ENCODE measurements at places on chromosomes 4 and X. TPM values are rescaled to one million over a fixed set of nuclear protein-coding genes. Genes with fewer than 3 reads are reported as not detected.

ARHGAP36 gene
- not detected for total RNA-seq

GLRB gene
- 0.37 TPM for total RNA-seq

PRDM8 gene
- total RNA-seq = 0.82 TPM

GLRA3 gene
- not detected for total RNA-seq

BST1 gene
- total RNA-seq = 12.4 TPM

ZBED1 gene
- total RNA-seq = 33.3 TPM

ZNF518B gene
- total RNA-seq = 19.0 TPM

DNA sequence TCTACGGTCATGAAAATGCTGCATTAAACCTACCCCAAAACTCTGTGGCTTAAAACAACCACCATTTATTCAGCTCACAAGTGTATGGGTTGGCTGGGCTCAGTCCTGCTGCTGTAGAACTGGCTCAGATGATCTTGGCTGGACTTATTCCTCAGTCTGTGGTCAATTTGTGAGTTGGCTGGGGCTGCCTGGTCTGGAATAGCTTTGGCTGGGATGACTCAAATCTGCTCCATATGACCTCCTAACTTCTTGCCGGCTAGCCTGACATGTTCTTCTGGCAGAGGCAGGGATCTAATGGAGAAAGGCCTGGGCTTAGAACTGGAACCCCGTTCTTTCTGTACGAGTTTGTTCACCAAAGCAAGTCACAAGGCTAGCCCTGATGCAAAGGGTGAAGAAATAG lies 71.7 kb downstream of the CFAP299 start:
- H3K27ac ChIP-seq = no peak overlapping the region
- no peaks in the 10 kb centered on the region for H3K4me1 ChIP-seq
- DNase-seq = no peak
- no peaks in the 10 kb centered on the region for H3K36me3 ChIP-seq
- no peak overlapping the region for H3K4me3 ChIP-seq
- H3K27me3 ChIP-seq = no peaks in the 10 kb centered on the region

GRCh38 chrX:29858714-29859113 lies 356.6 kb upstream of the MAGEB2 start:
- H3K27ac ChIP-seq = no peak overlapping the region
- no peaks in the 10 kb centered on the region for H3K36me3 ChIP-seq
- no peaks in the 10 kb centered on the region for H3K4me1 ChIP-seq
- no peaks in the 10 kb centered on the region for H3K27me3 ChIP-seq
- H3K4me3 ChIP-seq = no peak overlapping the region

- DNase-seq = no peak
- H3K36me3 ChIP-seq = no peaks in the 10 kb centered on the region
- H3K4me1 ChIP-seq = no peaks in the 10 kb centered on the region
- no peak overlapping the region for H3K4me3 ChIP-seq
- no peak overlapping the region for H3K27ac ChIP-seq
Measured at GRCh38 chr4:165124488-165124887, 11.8 kb upstream of the TMEM192 start.

DNA sequence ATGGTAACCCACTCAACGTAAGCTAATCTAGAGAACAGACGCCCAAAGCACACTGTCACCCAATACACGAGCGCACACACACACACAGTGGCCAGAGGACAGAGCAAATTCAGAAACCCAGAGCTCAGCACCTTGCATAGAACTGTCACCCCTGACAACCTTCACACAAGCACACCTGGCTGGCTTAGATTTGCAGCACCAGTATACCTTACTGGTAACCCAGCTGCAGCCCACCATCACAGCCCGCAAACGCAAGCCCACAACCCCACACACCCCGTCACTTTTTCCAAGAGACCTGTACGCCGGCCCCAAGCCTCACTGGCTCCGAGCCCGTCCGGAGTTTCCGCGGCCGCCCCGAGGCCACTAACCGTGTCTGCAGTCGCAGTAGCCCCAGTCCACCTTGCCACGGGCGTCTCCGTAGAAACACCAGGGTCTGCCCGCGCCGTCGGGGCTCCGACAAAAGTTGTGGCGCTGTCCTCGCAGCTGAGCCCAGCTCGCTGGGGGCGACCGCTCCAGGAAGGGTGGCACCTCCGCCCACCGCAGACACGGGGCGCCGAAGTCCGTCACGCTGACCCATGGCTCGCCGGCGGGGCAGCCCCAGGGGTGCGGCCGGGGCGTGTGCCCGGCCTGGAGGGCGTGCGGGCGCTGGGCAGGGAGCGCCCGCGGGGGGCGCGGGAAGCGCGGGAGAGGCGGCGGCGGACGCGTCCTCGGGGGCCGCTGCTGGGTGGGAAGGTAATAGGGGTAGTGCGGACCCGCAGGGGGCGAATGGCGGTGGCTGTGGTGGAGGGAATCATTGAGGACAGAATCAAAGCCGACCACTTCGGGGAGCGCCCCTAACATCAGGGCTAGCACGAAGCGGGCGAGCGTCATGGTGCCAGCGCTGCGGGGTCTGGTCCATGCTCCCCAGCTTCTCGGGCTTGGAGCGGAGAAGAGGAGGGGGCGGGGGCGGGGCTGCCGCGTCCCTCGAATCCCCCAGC lies 664 bp downstream of the PRSS12 start:
- peaks cover 4% of the 10 kb centered on the region for H3K4me1 ChIP-seq
- DNase-seq = peak; percentile 61
- peaks cover 5% of the 10 kb centered on the region for H3K27me3 ChIP-seq
- H3K27ac ChIP-seq = peak overlapping the region; percentile 86

GRCh38 chr4:56215141-56215783 lies 172.0 kb downstream of the AASDH start:
- no peak overlapping the region for H3K4me3 ChIP-seq
- H3K36me3 ChIP-seq = no peaks in the 10 kb centered on the region
- no peaks in the 10 kb centered on the region for H3K4me1 ChIP-seq

GRCh38 chr4:41281038-41281634 lies 24.4 kb downstream of the UCHL1 start:
- H3K36me3 ChIP-seq = no peaks in the 10 kb centered on the region
- no peaks in the 10 kb centered on the region for H3K4me1 ChIP-seq
- no peaks in the 10 kb centered on the region for H3K27me3 ChIP-seq
- peak; percentile 57 for DNase-seq
- H3K27ac ChIP-seq = no peak overlapping the region
- no peak overlapping the region for H3K4me3 ChIP-seq

DNA sequence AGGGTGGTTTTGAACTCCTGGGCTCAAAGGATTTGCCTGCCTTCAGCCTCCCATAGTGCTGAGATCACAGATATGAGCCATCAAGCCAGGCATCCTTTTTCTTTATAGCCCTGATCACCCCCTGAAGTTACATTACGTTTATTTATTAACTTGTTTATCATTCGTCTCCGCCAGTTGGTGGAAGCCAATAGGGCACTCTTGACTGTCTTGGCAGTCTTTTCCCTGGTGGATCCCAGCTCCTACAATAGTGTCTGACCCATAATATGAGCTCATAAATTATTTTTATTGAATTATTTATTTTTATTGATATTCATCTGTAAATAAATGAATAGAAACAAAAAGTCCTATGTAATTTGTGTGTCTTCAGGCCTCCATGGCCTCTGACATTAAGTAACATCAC lies 484.3 kb upstream of the FAT1 start:
- DNase-seq = no peak
- H3K27ac ChIP-seq = no peak overlapping the region
- H3K4me1 ChIP-seq = no peaks in the 10 kb centered on the region
- no peak overlapping the region for H3K4me3 ChIP-seq

GRCh38 chr4:133148690-133149363 lies at the start of gene PCDH10:
TSS of gene PCDH10 (plus strand) at chr4:133149294. CDS start at chr4:133150141, 847 bp downstream.
- no peak within 1 kb of the TSS for H3K27ac ChIP-seq
- no peaks in the 10 kb centered on the region for H3K4me1 ChIP-seq
- DNase-seq = peak; percentile 73
- H3K36me3 ChIP-seq = no peaks in the 10 kb centered on the region
- H3K27me3 ChIP-seq = peaks cover 57% of the 10 kb centered on the region
- H3K4me3 ChIP-seq = peak within 1 kb of the TSS; percentile 13

- no peaks in the 10 kb centered on the region for H3K27me3 ChIP-seq
- H3K36me3 ChIP-seq = no peaks in the 10 kb centered on the region
- H3K4me1 ChIP-seq = no peaks in the 10 kb centered on the region
- no peak overlapping the region for H3K4me3 ChIP-seq
- DNase-seq = no peak
- no peak overlapping the region for H3K27ac ChIP-seq
Measured at GRCh38 chr4:141851246-141851891, 215.0 kb downstream of the IL15 start.

DNA sequence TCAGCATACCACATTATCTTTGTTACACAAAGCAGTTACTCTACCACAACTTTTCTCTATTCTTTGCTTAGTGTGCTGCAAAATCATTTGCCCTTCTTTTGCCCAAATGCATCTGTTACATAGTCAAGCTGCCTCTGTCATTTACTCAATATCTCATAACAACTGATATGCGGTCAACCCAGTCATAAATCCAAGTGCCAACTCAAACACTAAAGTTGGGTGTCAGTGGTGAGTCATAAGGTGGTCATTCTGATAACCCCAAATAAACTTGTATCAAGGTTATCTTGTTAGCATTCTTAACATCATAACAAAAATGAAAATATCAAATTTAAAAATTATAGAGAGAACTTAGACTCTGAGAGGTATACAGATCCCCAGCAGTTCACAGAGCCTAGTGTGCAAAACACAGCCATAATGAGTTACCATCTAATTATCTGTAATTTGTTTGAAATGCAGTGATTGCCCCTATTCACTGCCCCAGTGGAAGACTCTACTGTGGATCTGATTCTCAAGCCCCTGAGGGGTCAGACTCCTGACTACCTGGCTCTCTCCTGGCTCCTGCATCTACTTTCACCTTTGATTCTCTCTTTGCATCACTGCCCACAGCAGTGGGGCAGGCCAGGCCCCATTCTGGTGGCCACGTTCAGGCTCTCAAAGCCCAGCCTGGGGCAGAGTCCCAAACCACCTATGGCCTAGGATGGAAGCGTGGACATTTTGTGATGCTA lies 29.2 kb downstream of the TBC1D9 start:
- peak; percentile 53 for DNase-seq
- H3K4me1 ChIP-seq = peaks cover 23% of the 10 kb centered on the region
- no peak overlapping the region for H3K4me3 ChIP-seq
- no peak overlapping the region for H3K27ac ChIP-seq
- no peaks in the 10 kb centered on the region for H3K27me3 ChIP-seq
- H3K36me3 ChIP-seq = no peaks in the 10 kb centered on the region

DNA sequence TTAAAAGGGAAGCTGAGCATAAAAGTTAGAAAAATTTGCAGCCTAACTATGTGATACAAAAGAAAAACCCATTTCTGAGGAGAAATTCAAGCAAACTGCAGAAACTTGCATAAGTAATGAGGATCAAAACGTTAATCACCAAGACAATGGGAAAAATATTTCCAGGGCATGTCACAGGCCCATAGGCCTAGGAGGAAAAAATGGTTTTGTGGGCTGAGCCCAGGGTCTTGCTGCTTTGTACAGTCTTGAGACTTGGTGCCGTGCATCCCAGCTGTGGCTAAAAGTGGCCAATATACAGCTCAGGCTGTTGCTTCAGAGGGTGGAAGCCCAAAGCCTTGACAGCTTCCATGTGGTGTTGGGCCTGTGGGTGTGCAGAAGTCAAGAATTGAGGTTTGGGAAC lies 37.7 kb upstream of the ADAMTS3 start:
- no peaks in the 10 kb centered on the region for H3K27me3 ChIP-seq
- no peak for DNase-seq
- no peak overlapping the region for H3K4me3 ChIP-seq
- H3K36me3 ChIP-seq = no peaks in the 10 kb centered on the region
- no peak overlapping the region for H3K27ac ChIP-seq
- H3K4me1 ChIP-seq = no peaks in the 10 kb centered on the region

DNA sequence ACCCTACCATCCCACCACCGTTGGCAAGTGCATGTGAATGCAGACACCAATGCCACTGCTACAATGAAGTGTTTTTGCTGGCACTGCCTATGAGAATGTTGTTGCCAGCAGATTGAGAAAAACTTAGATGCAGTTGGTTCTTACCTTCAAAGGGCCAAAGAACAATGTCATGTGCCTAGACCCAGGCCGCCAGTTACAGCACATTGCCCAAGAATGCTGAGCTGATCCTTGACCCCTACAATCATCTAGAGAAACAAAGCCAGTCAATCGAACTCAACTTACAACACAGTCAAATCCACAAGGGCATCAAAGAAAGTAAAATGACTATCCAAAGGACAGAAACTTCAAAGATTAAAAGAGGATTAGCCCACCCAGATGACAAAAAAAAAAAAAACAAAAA lies 102.4 kb upstream of the SPIN4 start:
- no peak overlapping the region for H3K27ac ChIP-seq
- H3K27me3 ChIP-seq = no peaks in the 10 kb centered on the region
- H3K36me3 ChIP-seq = no peaks in the 10 kb centered on the region
- no peak overlapping the region for H3K4me3 ChIP-seq
- DNase-seq = no peak

- peak overlapping the region; percentile 44 for H3K27ac ChIP-seq
- H3K27me3 ChIP-seq = no peaks in the 10 kb centered on the region
- peaks cover 13% of the 10 kb centered on the region for H3K4me1 ChIP-seq
- peak; percentile 84 for DNase-seq
- peaks cover 10% of the 10 kb centered on the region for H3K36me3 ChIP-seq
Measured at GRCh38 chr4:2743518-2744445, 12.4 kb downstream of the TNIP2 start.

Data from colonic mucosa (tissue), 4 donors.